Ecto neural progenitor cell (in vitro differentiated cells): ENCODE measurements at places on chromosomes 1 and 21.

DNA sequence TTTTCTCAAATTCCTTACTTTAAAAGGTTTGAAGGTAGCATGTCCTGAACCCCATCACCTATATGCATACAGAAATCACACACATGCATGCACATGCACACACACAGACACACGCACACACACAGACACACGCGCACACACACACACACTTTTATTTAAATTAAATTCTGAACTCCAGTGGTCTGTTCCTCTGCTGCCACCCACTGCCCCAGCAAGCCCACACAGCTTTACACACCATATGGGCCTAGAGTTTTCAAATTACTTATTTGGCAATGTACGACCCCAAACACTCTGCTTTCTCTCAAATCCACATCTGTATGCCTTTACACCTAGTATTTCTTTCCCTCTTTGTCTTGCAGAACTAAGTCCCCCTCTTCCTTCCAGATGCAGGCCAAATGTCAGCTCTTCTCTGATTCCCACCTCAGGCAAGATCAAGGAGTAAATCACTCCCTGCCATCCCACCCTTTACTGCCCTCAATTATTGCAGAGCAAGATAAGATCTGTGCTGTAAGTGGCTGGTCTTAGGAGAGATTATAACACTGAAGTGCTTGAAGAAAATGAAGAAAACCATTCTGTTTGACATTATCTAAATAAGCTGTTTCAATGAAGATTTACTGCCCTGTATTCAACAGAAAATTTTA lies 429.9 kb upstream of the CXADR start:
- no peak for DNase-seq

DNA sequence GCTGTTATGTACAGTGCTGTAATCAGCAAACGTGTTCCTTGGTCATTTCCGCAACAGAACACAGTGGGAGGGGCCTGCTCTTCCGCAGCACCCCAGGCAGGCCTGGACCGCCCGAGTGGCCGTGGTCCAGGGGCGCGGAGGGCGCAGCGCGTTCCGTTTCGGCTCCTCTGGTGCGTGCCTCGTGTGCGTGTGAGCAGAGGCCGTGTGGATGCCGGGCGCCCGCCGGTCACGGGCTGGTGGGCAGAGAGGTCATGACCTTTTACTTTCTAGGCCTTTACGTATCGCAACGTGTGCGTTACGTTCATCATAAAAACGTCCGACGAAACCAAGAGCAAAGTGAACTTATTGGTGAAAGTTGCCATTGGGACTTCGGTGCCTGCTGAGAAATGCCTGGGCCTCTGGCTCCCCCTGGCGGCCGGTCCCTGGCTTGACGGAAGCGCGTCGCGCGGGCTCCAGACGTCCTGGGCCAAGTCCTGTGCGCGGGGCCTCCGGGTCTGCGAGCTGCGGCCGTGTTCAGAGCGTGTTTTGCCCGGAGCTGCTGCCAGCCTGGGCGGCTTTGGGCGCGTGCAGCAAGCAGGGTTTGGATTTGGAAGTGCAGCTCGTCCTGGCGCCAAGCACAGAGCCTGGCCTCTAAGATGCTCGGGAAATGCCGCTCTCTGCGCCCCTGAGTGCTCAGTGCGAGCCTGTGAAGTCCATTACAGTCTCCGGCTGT lies 34.4 kb downstream of the COL18A1 start:
- DNase-seq, result peak; percentile 90

GRCh38 chr1:211734791-211735190 lies 59.4 kb upstream of the NEK2 start:
- no peak for DNase-seq

- no peak for DNase-seq
Observed at GRCh38 chr1:110051262-110051648, 16.8 kb downstream of the STRIP1 start.

GRCh38 chr1:205947024-205947423 lies 3.8 kb upstream of the SLC26A9 start:
- no peak for DNase-seq

GRCh38 chr1:92820024-92820423 lies 11.8 kb upstream of the RPL5 start:
- no peak for DNase-seq

- DNase-seq, result no peak
Observed at GRCh38 chr1:172657586-172657985, 1.3 kb upstream of the FASLG start.

DNA sequence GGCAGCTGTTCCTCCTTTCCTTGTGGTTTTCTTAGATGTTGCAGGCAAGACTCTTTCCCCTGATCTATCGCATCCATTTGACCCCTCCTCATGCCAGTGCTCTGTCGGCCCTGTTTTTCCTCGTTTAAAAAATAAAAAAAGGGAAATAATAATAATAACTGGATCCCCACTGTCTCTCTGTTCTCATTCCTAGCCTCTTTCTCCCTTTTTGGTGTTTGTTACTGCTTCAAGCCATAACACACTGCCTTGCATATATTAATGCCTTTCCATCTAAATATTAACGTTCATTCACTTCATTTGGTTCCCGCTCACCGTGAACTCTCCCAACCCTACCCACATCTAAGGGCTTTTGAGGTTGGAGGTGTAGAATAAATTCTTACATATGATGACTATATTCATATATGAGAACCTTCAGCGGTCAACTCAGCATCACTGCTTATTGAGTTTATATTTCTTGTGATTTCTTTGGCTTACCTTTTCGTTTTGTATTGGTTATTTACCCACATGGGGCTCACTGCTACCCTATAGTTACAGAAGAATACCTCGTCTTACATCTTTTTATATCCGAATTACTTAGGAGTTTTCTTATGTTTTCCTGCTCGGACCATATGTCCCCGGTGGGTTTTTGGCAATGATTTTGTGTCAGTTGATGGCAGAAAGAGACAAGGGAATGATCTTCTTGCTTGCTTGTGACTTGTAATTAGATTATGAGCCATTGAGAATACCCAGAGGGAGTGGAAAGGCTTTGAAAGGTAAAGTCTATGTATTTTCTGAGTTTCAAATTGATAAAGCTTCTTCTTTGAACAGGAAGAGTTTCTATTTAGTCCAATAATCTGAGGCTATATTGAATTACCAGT lies 805 bp downstream of the ATG4C start:
- no peak for DNase-seq

DNA sequence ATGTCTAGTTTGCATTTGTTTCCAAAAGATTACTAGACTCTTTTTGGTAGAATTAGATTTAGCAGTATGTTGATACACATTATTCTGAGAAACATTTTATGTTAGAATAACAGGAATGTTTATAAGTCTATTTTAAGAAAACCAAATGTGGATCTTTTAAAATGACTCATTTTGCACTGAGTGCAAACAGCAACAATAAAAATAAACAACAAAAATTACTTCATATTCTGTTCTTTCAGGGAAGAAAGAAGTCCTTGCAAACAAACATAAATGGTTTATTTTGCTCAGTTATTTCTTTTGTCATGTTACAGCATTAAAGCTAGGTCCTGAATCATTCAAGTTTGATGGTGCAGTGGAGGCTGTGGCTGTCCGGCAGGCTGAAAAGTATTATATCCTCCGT lies 106.8 kb upstream of the TENT5C start:
- DNase-seq, result no peak

DNA sequence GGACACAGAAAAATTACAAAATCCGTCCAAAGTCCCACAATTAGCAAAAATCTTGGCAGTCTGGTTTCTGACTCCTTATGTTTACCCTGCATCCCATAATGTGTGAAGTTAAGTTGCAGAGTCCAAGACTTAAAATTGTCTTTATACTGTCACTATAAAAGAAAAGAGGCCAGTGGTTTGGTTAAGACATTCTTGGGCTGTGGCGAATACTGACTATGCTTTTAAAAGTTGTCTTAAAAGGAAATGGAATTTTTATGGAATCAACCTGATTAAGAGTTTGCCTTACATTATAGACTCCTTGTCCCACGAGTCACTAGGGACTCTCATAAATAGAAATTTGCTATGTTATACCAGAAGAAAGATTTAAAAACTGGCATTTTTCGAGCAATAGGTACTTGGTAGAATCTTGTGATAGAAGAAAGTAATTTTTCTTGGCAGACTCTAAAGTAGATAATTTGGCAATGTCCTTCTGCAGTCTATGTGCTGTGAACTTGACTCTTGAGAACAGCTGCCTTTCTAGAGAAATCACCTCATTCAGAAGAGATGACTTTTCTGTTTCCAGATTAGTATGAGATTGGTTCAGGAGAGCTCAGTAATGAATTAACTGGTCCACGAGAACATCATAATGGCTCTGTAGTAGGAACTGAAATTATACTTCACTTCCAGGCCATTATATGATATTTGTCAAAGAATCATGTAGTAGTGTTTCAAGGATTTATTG lies 31.8 kb downstream of the NTNG1 start:
- DNase-seq, result no peak

GRCh38 chr1:68111519-68112436 lies 61.4 kb upstream of the DIRAS3 start:
- DNase-seq, result peak; percentile 37

GRCh38 chr1:35573198-35574124 lies at the start of gene TFAP2E:
Gene TFAP2E, plus strand, starts transcription at chr1:35573314. Its CDS starts 264 bp downstream, at chr1:35573578.
- peak; percentile 69 for DNase-seq

GRCh38 chr1:175192630-175193526 lies at the start of gene KIAA0040:
Gene KIAA0040, minus strand, starts transcription at chr1:175192776. Its CDS starts 31,763 bp downstream, at chr1:175161013.
- peak; percentile 77 for DNase-seq

DNA sequence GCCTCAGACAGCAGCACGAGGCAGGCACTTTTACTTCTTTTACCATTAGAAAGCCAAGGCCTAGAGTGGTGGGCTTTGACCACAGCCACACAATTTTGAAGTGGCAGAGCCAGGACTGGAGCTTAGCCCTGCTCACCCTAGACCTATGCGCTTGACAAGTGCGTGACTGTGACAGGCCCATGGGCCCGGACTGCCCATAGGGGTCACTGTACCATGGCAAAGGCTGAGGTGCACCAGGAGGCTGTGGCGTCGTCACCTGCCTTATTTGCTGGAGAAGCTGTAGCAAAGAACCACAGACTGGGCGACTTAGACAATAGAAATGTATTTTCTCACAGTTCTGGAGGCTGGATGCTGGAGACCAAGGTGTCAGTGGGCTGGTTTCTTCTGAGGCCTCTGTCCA lies 2.6 kb upstream of the TMEM82 start:
- no peak for DNase-seq

- no peak for DNase-seq
Observed at GRCh38 chr21:35201288-35201687, 152.2 kb upstream of the RUNX1 start.

- DNase-seq, result no peak
Observed at GRCh38 chr1:170558731-170559130, 26.8 kb downstream of the GORAB start.

- DNase-seq, result no peak
Observed at GRCh38 chr1:229121845-229122436, 149.0 kb upstream of the RAB4A start.

GRCh38 chr1:167795810-167796740 lies 74.3 kb downstream of the MPZL1 start:
- DNase-seq, result no peak

DNA sequence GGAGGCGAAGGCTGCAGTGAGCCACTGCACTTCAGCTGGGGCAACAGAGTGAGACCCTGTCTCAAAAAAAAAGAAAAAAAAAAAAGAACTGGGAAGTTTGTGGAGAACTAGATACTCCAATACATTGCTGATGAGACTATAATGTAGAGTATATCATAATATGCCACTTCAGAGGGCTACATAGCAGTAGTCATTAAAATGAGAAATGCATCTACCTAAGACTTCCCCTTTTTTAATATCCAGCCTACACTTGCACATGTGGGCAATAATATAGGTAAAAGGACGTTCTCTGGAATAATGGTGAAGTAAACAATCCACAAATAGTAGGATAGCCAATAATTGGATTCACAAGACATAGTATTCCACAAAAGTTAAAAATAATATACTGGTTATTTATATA lies 311.0 kb downstream of the HLX start:
- DNase-seq, result no peak

DNA sequence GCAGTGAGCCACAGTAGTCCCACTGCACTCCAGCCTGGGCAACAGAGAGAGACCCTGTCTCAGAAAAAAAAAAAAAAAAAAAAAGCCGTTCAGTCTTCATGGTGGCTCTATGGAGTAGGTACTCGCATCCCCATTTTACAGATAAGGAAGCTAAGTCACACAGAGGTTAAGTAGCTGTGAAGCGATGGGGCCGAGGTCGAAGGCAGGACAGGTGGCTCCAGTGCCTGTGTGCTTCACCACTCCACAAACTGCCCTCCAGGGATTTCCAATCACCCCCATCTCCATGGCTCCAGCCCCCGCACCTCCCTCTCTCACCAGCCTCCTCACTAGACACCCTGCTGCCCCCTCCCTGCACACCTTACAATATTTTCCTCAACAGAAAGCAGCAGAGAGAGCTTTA lies 61.9 kb downstream of the SYF2 start:
- no peak for DNase-seq

DNA sequence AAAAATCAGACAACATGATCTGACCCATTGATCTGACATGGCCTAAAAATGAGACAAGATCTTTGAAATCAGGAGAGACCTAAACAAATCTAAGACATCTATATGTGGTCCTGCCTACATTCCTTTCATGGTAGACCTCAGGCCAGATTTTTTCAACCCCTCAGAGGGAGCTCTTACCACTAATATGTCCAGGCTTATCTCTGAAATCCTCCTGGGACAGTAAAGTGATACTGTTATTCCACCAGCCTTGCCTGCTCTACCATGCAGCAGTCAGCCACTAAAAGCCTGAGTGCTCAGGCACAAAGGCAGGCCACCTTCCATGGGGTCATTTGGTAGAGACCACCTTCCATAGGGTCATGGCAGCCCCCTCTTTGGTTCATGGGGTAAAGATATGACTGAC lies 126.9 kb downstream of the TBX15 start:
- no peak for DNase-seq

DNA sequence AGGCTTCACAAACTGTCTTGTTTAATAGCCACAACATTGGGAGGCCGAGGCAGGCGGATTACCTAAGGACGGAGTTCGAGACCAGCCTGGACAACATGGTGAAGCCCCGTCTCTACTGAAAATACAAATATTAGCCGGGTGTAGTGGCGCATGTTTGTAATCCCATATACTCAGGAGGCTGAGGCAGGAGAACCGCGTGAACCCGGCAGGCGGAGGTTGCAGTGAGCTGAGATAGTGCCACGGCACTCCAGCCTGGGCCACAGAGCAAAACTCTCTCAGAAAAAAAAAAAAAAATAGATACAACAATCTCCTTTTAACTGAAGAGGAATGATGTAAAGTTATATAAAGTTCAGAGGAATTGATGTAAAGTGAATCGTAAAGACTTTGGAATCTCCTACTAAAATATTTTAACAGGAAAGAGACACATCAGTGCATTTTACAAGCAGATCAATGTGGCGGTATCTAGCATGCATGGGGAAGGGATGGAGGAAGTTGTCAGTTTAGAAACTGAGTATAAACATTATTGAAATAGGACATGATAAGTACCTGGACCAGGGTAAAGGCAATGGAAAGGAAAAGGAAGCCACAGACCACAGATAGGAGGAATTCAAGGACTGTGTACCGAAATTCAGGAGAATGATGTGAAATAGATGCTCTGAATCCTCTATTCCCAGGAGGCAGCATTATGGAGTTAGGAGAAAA lies 41.5 kb downstream of the PTPRC start:
- no peak for DNase-seq

DNA sequence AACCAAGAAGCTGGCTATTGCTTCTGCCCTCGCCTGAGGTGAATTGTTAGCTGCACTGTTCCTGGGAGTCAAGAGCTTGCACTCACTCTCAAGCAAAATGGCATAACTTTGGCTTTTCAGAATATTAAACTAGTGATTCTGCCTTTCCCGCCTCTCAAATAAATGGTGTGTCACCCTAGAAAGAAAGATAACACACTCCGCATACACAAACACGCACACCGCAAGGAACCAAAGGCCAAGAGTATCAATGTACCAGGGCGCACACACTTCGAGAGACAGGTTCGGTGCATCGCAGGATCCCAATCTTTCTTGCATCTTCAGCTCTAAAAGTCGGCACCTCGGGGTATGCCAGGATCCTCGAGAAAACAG lies 470 bp upstream of the RTCA start:
- DNase-seq, result no peak

- DNase-seq, result no peak
Observed at GRCh38 chr1:85894651-85895050, 186.4 kb upstream of the ZNHIT6 start.
